ENCODE measurements at places on chromosomes 1 and 21. TPM values are rescaled to one million over a fixed set of nuclear protein-coding genes. Genes with fewer than 3 reads are reported as not detected.

- DNase-seq = no peak
Measured at GRCh38 chr1:101408212-101409042, 171.6 kb downstream of the S1PR1 start.

GRCh38 chr1:940107-941014 lies 16.6 kb downstream of the SAMD11 start:
- DNase-seq = peak; percentile 47

DNA sequence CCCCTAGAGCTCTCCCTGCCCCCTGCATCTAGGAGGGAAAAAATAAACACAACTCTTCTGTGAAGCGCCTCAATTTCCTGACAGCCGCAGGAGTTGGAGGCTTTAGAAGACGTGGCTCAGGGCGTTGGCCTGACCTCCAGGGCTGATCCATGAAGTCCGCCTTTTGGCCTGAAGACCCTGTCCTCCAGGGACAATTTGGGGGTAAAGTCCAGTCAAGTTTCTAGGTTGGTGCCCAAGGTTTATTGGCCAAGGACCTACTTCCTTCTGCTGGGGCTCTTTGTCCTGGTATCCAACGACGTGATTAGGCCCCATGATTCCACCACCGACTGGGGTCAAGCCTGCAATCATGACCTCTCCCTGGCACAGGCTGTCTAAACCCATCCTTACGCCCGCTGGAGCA lies 54.9 kb downstream of the PTPRF start:
- DNase-seq = no peak

DNA sequence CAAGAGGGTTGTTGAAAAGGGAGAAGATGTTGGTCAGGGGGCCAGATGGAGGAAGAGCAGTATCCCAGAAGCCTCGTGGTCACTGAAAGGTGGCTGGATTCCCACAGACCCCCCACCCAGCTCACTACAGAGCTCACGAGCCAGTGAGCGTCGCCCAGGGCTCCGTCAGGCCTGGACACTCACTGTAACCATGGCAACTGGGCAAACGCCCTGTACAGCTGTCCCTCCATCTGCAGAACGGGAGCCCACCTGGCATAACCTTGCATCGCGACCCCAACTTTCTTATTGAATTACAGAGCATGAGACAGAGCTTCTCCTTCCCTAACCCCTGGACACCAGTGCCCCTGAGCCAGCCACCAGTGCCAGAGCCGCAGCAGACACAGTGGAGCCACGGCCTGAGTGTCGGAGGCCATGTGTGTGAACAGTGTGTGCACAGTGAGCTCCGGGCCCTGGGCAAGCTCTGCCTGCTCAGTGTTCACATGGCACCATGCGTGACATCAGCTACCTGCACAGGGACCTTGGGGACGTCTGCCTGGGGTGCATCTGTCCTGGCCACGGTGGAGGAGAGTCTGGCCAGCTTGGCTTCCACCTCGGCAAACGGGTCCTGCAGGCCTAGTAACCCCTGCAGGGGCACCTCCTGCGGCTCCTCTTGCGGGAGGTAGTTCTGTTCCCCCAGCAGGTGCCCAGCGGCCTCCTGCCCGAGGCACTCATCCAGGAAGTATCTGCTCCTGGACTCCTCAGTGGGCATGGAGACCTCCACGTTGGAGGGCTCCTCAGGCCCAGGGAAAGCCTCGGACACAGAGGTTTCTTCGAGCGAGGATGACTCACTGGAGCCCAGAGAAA lies 25.9 kb upstream of the DDOST start:
- no peak for DNase-seq

- no peak for DNase-seq
Measured at GRCh38 chr21:39136711-39137110, 46.5 kb downstream of the PSMG1 start.

GUCA2B gene
- not detected for total RNA-seq

GRCh38 chr1:209866201-209866600 lies 38.4 kb downstream of the UTP25 start:
- DNase-seq = no peak

ASCL5 gene
- total RNA-seq = 0.29 TPM

DNA sequence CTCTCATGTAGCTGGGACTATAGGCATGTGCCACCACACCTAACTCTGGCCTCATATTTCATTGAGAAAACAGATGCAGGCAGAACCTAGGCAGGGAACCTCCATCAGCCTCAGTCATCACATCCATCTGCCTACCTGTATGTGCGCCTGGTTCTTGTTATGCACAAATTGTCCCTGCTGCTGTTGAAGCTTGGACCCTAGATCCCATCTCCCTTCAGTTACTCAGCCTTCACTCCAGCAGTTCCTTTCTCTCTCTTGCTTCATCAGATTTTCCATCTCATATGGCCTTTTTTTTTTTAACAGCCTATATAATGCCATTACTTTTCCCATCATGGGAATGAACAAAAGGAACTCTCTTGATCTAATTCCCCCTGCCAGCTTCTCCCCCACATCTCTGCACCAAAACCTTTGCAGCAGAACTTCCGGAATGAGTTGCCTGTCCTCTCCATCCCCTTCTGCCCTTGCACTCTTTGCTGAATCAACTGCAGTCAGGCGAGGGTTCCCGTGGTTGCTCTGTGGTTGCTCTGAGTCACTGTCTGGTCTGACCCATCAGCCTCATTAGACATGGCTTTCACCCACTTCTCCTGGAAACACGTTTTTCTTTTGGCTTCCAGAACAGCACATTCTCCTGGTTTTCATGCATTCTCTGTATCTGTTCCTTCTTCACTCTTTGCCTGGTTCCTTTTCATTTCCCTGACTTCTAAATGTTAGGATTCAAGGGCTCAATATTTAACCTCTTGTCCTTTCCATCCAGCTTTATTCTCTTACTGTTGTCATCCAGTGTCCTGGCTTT lies 41.5 kb downstream of the UBE4B start:
- DNase-seq = peak; percentile 89

- DNase-seq = no peak
Measured at GRCh38 chr1:201842472-201843027, 13.6 kb downstream of the IPO9 start.

AJAP1 gene
- 0.78 TPM for total RNA-seq

GSTM5 gene
- 0.49 TPM for total RNA-seq

DNA sequence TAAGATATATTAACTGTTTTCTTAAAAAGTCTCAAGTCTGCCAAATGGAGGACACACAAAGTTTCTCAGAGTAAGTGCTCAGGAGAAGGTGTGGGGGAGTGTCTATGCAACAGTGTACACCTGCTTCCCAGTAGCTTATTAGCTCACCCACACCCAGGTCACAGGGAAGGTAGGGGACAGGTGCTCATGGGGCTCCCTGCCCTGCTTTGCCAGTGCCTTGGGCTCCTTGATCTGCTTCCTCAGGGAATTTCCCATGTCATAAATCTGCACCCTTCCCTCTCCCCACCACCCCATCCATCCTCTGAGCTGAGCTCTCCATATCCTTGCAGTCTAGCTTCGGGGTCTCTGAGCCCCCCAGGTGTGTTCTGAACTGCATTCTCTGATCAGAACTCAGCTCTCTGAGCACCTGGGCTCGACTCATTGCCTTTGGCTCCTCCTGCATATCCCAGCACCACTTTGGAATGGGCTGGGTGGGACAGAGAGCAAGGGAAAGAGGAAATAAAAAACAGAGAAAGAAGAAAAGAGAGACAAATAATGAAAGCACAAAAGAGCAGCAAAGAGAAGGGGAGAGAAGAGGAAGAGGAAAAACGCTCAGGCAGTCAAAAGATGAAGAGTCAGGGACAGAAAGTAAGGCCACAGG lies 87.0 kb upstream of the ATP1B1 start:
- no peak for DNase-seq

- no peak for DNase-seq
Measured at GRCh38 chr1:115118086-115118485, 28.8 kb upstream of the TSPAN2 start.

PRAMEF4 gene
- total RNA-seq = not detected

GRCh38 chr21:26570203-26570602 lies 2.9 kb downstream of the CYYR1 start:
- no peak for DNase-seq

DNA sequence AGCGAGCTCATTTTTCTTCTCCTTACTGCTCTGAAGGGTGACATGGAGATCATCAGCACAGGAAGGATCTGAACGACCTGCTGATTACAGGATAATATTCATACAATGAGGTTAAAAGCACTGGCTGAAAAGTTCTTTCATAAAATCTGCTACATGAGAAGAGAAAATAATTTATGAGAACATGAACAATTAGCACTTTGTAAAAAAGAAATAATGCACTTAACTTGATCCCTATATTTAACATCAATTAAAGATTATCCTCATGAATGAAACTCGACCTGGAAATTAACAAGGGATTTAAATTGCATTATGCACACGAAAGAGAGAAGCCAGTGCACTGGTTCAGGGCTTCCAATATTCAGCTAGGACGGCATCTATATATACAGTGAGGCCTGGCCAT lies 46.6 kb downstream of the RRAGC start:
- no peak for DNase-seq

S100A7 gene
- not detected for total RNA-seq

TFAP2E gene
- total RNA-seq = 0.56 TPM

GRCh38 chr1:14420686-14421085 lies 177.8 kb upstream of the KAZN start:
- DNase-seq = no peak

DNA sequence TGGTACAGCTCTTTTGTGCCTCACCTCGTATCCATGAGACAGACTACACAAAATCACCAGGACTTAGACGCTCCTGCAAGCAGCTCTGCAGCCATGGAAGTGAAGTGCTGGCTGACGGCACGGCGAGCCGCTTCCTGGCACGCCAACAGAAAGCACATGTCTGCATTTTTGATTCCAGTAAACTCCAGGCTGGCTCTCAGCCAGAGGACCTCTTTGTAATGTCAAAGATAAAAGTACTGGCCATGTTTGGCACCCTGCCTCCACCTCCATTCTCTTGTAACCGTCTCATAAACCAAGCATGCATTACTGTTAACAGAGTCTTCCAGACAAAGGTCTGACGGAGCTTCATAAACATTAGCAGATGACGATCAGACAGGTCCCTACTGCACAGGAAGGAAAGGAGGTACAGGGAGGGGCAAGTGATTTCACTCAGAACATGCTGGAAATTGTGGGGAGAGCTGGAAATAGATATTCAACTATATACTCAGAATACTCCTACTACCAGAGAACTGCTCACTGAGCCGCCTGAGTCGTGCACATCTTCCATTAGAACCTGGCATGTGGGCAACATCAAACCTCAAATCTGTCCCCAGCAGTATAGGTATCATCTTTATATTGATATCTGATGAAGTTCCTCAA lies 632.0 kb downstream of the SMYD3 start:
- DNase-seq = no peak

DNA sequence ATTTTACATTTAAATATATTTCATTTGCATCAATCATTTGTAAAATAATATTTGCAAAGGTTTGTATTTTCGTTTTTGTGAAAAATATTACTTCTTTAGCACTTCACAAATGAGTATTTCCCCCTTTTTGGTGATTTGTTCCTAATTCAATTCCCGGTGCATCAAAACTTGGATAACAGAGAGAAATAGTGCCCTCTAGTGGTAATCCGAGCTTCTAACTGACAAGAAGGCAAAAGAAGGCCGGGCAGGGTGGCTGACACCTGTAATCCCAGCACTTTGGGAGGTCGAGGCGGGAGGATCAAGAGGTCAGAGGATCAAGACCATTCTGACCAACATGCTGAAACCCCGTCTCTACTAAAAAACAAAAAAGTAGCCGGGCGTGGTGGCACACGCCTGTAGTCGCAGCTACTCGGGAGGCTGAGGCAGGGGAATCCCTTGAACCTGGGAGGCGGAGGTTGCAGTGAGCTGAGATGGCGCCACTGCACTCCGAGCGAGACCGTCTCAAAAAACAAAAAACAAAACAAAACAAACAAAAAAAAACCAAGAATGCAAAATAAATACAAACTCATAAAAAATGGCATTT lies 137.7 kb downstream of the COL11A1 start:
- peak; percentile 6 for DNase-seq

CD2 gene
- total RNA-seq = 217 TPM

INSRR gene
- 0.47 TPM for total RNA-seq

- DNase-seq = no peak
Measured at GRCh38 chr1:30299393-30299792, 424.0 kb downstream of the MATN1 start.

DNA sequence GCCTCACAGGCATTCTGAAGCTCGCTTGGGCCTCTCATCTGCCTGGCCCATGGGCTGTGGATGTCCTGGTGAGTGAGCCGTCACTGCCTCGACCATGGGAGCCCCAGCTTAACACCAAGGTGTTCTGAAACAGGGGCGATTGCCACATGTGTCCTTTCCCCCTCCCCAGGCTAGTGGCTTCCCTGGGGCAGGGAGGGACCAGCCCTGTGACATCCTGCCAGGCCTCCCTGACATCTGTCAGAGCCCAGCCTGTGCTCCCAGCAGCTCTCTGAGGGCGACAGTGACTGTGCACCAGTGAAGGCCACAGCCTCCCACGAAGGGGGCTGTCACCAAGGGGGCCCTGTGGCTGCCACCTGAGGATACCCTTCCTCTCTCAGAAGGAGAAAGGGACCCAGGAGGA lies 35.9 kb upstream of the CCDC27 start:
- DNase-seq = no peak

- no peak for DNase-seq
Measured at GRCh38 chr1:180031664-180032063, 77.1 kb downstream of the CEP350 start.

DNA sequence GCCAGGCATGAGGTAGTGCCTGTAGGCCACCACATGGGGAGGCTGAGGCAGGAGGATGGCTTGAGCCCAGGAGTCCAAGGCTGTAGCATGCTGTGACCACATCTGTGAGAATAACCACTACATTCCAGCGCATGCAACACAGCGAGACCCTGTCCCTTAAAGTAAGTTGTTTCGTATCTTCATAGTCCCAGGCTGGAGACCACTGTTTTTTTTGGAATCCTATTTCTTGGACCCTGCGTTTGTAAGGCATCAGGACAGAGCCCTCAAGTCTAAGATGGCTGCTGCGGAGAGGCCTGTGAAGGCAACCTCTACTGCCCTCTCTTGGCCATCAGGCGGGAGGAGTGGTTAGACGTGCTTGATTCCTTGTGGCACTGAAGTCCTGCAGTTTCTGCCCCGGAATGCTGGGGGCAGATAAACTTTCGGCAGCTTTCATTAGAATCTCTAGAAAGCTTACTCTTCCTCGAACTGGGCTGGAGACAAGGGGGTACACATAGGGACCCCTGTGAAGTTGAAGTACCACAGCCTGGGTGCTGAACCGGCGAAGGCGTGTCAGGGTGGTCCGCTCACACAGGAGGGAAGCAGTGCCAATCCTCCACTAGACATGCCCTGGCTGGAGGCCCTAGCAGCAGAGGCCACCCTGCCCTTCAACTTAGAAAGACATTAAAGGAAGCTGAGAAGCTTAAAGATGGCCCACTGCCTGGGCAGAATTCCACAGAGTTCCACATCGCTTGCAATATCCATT lies 36.6 kb downstream of the RABIF start:
- DNase-seq = peak; percentile 74

DNA sequence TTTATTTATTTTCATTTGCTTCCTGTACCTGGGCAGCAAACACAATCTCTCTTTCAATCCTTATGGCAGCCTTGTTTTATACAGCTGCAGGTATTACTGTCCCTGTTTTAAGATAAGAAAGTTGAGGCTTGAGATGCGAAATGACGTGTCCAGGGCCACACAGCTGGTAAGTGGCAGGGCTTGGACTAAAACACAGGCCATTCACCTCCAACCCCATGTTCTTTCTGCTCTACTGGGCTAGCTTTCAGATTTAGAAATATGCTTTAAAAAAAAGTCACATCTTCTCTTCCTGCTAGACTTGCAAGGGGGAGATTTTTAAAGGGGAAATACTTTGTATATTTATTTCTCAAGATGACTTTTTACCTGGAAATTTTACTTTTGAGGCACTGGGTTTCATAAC lies 62.8 kb downstream of the CNST start:
- DNase-seq = no peak

ZNF691 gene
- 6.9 TPM for total RNA-seq

Measured in activated CD8-positive, alpha-beta T cell treated with anti-CD3 and anti-CD28 coated beads for 36 hours (primary cell).